ENCODE measurements at places on chromosomes 6 and 20.

GRCh38 chr6:25007269-25007699 is 71.5 kb upstream of the RIPOR2 start:
- no peak for DNase-seq

DNA sequence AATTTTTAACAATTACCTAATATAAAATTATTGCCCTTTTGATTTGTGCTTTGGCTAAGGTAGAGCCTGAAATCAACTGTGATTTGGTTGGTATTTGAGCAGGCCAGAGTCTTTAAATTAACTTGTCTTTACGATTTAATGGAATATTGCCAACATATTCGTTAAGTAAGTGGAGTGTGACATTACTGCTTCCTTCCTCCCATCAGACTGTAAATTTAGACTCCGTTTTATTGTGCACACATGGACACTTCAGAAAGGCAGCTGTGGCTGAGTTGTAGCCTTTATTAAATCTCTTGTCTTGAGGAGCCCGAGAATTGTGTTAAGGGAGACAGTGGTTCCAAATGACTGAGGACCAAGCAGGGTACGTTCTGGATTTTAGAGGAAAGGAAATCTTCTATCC is 57.4 kb downstream of the CAP2 start:
- no peak for DNase-seq

DNA sequence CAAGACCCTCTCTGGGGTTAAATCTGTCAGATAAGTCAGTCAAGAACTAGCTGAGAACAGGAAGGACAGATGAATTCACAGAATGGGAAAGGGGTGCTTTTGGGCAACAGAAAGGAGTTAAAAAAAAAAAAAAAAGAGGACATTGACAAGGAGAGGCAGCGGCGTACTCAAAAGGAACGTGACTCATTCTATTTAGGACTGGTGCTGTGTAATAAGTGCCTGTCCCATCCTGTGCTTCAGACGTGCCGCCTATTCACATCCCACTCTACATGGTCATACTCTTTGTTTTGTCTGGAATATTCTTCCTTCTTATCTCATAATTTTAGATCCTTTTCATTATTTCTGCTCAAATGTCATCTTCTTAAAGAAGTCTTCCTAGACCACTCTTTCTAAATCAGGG is 101.1 kb upstream of the EMILIN3 start:
- no peak for DNase-seq

DNA sequence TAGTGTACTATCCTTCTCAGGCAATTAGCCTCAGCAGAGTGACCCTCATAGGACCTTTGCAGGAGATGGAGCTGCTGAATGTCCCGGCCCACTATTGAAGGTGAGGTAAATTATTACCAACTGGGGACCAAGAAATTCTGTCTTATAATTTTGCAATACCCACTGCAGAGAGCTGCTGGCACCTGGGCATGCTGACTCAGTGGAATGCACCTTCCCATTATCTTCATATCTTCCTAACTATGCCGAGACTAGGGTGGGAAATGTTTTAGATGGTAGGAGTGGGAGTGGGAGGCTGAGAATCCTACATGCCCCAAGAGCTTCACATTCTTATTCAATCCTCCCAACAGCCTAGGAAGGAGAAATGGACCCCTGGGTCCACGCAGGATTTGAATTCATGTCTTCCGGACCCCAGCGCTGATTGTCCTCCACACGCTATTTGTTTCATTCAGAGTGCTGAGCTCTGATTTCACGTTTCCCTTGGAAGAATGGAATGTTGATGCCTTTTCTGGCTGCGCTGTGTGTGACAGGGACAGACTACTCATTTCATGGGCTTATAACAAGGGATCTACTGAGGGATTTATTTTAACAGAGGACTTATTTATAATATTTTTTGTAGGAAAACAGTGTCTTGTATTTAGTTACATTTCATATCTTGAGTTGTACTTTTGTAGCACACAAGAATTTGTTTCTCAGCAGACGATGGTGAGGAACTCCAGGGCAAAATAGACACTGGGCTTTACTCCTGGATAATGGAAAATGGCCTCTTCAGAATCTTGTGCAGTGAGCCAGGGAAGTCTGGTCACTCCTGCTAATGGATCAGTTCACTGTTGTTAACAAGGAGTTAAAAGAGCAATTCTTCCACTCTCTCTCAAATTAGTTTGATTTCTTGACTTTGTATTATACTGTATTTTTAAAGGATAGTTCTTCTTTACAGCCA is 66.4 kb downstream of the FYN start:
- DNase-seq = no peak

DNA sequence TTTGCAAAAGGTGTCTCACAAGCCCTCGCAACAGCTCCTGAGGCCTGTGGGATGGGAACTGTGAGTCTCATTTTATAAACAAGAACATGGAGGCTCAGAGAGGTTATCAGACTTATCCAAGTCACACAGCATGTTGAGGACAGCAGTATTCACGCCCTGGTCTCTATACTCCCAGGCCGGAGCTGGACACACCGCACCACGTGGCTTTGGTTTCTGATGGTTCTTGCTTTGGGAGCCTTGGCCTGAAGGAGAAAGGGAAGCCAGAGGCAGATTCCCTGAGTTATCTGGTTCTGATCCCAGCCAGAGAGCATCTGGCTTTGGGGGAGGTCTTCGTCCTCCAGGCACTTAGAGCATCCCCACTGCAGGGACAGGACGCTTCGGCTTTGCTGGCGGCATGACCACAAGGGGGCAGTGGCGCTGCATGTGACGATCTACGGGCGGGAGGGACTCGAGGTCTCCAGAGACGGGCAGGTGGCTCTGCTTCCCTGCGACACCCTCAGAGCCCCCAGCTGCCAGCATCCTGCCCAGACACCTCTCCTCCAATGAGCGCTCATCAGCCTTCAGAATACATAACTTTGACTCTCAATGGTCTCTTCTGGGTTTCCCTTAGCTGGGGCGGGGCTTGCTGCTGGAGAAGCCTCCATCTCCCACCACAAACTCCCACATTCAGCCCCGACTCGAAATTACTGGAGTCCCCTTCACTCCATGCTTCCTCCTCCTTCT is 51.4 kb upstream of the SAYSD1 start:
- DNase-seq = peak; percentile 79

GRCh38 chr6:159107451-159108260 is 61.5 kb upstream of the FNDC1 start:
- peak; percentile 48 for DNase-seq

- no peak for DNase-seq
Measured at GRCh38 chr20:45049438-45049837, 51.5 kb downstream of the KCNS1 start.

DNA sequence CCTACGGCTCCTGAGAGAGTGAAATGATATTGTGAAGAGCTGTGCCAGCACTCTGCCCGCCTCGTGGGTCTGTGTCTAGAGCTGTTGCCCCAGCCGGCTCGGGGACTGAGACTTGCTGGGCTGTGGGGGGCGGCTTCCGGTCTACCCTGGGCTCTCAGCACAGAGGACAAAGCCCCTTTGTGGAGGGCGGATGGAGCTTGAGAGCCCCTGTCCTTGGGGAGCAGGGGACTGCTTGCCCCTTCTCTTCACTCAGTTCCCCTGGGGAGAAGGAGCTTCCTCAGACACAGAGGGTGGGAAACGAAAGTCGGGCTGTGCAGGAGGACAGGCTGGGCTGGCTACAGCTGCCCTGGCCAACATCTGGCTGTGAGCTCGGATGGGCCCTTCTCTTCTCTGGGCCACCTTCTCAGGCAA is 11.0 kb downstream of the SRC start:
- no peak for DNase-seq

- no peak for DNase-seq
Measured at GRCh38 chr6:36404164-36404563, 16.7 kb upstream of the ETV7 start.

DNA sequence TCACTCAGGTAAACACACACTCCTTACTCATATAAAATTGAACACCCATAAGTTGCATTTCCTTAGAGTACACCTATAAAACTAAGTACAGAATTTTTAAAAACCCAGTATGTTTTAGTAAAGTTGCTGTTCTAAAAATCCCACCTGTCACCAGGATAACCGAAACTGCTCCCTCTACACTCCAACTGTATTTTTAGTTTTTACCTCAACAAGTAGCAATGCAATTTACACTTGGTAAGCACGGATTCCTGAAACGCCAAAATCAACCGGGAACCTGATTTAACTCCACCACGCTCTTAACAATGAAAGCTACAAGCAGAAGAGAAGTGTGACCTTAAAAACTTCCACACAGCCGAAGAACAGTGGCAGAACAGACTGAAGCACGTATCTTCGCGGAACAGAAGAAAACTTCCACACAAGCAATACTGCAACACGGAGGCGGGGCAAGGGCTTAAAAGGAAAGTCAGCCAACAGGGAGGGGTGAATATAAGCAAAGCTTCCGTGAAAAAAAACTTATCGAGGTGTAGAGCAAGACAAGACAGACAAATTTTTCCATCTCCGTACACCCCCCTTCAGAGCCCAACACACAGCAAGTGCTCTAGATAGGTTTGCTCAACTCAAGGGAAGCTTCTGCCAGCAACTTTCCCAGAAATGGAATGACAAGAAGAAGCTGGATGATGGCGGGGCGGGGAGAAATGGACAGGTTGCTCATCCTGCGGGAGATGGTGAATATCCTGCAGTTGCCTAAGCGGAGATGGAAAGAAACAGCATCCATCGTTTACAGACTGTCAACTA is 1.4 kb downstream of the STAU1 start:
- DNase-seq = peak; percentile 58

DNA sequence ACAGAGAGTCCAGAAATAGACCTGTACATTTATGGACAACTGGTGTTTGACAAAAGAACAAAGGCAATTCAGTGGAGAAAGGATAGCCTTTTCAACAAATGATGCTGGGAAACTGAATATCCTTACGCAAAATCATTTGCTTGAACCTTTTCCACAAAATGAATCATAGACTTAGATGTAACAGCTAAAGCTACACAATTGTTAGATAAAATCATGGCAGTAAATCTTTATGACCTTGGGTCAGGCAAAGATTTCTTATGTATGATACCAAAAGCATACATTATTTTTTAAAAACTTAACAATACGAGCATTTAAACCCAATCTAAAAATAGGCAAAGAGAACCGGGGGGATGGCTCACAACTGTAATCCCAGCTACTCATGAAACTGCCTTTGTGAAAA is 73.5 kb upstream of the DST start:
- no peak for DNase-seq

GRCh38 chr20:64189986-64190385 is 25.7 kb downstream of the MYT1 start:
- DNase-seq = no peak

- DNase-seq = no peak
Measured at GRCh38 chr20:46960536-46960935, 65.9 kb downstream of the EYA2 start.

DNA sequence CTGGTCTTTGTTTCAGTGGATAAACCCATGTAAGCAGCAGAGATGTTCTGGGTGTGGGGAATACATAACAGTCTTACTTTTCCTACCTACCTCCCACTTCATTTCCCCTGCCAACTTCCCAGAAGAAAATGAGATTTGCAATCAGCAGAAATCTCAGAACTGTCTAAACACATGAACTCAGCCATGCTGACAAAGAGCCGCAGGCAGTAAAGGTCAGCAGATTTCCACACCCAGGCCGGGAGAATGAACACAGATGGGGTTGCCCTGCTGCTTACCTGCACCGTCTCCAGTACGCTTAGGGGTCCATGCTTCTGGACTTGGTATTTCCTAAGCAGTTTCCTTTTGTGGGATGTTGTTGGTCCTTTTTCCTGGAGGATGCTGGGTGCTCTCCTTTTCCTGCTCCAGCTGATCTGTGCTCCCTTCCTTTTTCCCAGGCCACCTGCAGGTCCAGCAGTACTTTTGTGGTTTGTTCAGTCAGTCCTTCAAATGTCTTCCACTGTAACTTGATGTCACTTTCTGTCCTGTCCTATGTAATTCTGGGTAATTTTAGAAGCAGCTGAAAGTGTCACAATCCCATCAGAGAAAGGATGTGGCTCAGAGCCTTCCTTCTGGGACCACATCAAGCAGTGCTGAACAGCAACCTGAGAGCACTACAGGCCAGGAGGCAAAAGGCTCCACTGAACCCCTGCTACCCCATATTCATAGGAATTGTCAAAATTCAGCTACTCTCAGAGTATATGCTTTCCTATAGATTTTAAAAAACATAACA is 129.0 kb downstream of the CEP57L1 start:
- no peak for DNase-seq

- no peak for DNase-seq
Measured at GRCh38 chr6:149212892-149213801, 104.4 kb upstream of the TAB2 start.

DNA sequence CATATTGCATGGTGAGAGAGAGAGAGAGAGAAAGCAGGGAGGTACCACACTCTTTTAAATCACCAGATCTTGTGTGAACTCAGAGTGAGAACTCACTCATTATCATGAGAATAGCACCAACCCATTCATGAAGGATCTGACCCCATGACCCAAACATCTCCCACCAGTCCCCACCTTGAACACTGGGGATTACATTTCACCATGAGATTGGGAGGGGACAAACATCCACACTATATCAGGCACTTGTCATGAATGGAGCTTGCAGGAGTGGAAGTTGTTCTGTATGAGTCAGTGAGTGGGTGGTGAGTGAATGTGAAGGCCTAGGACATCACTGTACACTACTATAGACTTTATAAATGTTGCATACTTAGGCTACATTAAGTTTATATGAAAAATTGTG is 47.7 kb upstream of the RNF182 start:
- no peak for DNase-seq

- peak; percentile 4 for DNase-seq
Measured at GRCh38 chr6:89433252-89434149, 549 bp downstream of the ANKRD6 start.

DNA sequence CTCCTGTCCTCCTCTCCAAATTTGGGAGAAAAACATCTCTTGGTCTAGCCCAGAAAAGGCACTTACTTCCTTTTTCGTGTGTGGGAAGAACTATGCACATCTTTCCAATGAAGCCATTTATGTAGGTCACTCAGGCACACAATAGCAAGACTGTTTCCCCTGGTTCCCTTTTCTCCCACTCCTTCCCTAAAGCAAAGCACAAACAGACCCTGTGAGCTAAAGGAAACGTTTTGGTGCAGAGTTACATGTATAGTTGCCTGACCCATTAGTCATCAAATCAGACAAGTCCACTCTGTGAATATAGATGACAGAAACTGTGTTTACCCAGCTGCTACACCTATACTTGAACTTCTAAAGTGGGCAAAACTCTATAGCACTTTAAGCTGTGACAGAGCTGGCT is 474.6 kb downstream of the COL12A1 start:
- no peak for DNase-seq

DNA sequence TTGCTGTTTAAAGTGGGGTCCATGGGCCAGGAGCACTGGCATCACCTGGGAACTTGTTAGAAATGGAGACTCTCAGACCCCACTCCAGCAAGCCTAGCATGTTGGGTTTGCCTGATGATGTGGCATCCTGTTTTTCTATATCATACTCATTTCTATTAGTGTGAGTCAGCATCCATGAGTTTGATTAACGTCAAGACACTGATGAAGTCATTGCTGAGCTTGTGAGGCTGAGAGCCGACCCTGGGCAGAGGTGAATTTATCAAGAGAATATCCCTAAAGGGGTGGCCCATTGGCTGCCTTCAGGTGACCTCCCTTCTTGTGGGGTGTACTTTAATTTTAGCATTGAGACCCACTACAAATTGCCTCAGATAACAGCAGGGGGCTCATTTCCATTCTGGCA is 43.4 kb upstream of the RNF144B start:
- no peak for DNase-seq

GRCh38 chr6:7188492-7188891 is 80.7 kb downstream of the RREB1 start:
- DNase-seq = no peak

- no peak for DNase-seq
Measured at GRCh38 chr20:35327074-35327976, 35.1 kb upstream of the FAM83C start.

All from activated T-cell treated with anti-CD3 and anti-CD28 coated beads for 1 hour (primary cell).